Activated CD4-positive, alpha-beta T cell treated with anti-CD3 and anti-CD28 coated beads, Interleukin-2, amount 50 U/mL, for 24 hours (primary cell): ENCODE measurements at places on chromosomes 4 and X.

DNA sequence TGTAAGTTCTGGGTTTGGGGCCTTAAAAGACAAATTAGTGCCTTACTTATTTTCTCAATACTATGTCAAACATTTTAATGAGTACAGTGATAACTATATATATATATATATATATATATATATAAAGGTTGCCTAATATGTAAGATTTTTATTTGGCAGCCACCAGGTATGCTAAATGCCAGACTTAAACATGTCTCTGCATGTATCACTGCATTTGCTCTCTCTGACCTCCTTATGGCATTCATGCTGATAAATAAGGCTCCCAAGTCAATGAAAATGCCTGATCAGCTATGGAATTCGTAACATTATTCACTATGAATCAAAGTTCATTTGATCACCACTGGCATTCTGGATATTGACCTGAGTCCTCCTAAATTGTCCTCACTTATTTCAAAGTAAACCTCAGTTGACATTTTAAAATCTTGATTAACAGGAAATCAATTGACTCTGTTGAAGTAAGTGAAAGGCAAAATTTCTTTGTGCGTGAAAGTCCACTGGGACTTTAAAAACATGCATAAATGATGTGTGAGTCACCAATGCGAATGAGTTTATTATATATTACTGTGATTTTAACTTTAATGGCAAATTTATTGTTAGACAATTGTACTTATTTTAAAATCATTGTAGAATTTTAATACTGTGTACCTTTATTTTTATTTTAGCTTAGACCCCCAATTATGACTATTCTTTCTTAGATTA lies 29.2 kb upstream of the AREG start:
- DNase-seq: no peak

DNA sequence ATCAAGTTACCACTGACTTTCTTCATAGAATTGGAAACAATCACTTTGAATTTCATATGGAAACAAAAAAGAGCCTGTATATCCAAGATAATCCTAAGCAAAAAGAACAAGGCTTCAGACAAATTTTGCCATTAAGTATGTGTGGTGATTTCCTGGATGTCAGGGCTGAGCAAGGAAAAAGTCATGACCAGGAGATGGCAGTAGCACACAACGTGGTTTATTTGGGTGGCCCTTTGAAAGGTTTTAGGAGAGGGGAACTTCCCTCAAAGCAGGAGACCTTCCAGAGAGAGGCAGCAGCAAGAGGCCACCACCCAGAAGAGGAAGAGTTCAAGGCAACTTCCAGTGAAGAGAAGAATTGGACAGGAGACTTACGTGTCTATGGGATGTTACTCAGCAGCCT lies 18.1 kb upstream of the ZXDB start:
- DNase-seq: no peak

GRCh38 chr4:5839751-5840674 lies 52.9 kb downstream of the CRMP1 start:
- no peak for DNase-seq

DNA sequence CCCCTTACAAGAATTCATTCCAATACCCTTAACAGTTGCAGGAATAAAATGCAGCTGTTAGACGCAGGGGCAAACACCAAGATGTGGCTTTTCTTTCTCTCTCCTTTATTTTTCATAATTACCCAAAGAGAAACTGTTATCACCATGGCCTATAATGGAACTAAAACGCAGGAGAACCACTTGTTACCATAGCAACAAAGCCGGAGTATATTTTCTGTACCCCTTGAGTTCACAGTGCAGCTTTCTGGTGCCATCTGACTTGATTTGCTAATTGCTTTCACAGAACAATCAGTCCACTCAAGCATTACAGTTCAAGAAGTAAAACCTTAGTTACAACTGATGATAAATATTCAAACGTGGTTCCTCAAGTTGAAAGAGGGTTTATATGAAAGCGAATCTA lies 157.9 kb downstream of the AMELX start:
- no peak for DNase-seq

GRCh38 chr4:135207531-135207930 lies 1005.9 kb upstream of the PABPC4L start:
- DNase-seq: no peak

- DNase-seq: no peak
These were observed 93.6 kb upstream of the MYOZ2 start for GRCh38 chr4:119041951-119042560.
